ENCODE measurements at places on chromosomes 2 and 18.

DNA sequence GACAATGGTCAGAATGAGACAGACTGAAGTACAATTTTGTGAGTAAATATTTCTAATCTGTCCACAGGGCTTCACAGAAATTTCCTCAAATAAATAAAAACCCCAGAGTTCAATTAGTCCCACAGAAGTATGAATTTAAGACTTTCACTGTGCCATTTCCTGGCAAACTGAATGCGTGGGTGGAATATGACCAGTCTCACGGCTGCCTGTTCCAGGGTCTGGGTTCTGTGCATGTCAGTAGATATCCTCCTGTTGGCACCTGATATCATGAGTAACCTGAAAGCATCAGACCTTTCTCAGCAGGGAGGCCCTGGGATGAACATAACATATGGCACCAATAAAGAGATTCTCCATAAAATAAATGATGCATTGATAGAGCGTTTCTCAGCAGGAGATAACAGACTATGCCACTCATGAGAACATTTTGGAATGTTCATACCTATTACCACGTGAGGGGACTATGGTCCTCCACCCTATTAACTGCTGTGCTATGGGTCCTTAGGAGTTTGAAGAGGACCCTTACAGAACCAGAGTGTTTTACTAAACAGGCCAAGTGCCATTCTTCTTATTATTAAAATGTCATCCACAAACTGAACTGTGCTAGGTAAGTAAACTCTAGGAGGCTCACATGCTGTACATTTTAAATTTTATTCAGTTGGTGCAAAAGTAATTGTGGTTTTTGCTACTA lies 10.6 kb upstream of the MALL start:
- DNase-seq: peak; percentile 40

GRCh38 chr2:95261602-95262001 lies 12.6 kb upstream of the PROM2 start:
- no peak for DNase-seq

- no peak for DNase-seq
These were observed 160.2 kb downstream of the HNMT start for GRCh38 chr2:138124521-138124920.

DNA sequence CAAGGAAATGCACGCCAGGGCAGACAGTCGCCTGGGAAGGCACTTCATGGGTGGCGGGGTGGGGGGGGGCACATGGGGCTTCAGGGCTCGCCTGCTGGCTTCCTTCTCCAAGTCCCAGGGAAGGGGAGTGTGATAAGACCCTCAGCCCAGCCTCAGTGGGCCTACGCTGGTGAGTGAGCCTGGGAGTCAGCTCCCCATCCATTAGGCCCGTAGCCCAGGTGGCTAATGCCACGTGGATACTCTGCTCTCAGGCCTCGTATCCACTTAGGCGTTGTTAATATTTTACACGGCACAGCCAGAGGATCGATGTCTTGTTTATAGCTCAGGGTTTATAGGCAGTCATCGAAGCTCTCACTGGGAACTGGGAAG lies 47.1 kb downstream of the KCNIP3 start:
- DNase-seq: no peak

DNA sequence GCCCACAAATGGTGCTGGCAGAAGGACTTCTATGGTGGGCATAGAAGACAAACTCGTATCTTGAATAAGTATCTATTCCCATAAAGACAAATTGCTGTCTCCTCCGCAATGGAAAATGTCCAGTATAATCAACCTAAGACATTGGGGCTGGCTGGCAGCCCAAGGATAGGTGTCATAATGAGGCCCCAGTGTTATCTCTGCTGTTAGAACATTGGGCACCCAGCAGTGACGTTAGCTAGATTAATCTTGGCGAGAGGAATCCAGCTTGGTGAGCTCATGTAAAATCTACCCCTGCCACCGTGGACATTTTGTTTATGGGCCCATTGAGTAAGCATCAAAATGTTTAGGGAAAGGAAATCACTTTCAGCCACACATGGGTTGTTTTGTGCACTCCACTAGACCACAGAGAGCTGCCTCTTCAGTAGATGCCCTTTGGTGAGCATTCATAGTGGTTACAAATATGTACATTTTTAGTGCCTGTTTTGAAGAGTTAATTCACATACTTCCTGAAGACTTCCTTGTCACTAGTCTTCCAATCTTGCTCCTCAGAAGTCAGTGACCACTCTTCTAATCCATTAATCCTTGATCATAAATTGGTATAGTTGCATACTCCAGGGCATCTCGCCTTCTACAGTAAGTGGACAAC lies 48.2 kb upstream of the KDM3A start:
- no peak for DNase-seq

DNA sequence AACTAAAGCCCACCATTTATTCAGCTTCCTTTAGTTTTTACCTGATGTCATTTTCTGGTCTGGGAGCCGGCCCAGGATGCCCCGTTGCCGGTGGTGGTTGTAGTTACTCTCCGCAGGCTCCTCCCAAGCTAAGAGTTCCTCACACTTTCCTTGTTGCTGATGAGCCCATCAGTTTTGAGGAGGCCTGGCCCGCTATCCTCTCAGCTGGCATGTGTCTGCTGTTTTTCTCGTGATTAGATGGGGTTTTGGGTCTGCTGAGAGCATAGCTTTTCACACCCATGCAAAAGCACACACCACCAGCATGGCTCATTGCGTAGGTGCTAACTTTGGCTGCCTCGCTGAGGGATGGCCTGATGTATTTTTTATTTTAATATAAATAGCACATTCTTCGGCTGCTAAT lies 72.1 kb downstream of the PSMG2 start:
- DNase-seq: no peak

DNA sequence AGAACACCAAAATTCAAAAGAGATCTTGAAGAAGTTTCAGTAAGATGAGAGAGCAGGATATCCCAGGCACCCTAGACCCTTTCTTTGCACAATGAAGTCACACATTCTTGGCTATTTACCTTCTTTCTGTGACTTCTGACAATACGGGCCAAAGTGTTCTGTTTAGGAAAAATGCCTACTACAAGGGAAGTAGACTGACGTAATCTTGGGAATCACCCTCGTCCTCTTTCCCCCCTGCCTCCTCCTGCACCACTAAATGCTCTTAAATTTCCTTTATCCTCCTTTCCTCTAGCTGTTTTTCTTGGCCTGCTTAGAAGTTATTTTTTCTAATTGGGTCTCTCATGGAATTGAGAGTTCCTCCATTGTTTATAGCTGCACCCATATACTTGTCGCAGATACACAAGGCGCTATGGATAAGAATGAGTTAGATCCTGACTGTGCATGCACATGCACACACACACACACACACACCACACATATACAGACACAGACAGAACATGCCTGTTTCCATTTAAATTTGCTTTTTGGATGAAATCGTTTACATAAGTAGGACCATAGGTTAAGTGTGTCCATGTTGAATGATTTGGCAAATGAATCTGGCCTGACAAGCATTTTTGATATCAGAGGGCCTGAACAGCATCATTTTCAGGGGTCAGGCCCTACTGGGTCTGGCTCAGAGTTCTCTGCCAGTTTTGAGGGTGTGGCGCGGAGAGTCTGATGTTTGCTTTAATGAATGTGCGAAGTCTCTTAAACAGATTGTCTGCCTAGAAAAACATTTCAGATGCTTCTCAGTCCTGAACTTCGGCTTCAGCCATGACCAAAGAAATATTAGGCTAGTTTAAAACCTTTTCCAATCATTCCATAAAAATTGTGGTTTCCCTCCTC lies 131.9 kb upstream of the NT5C1B start:
- DNase-seq: no peak

DNA sequence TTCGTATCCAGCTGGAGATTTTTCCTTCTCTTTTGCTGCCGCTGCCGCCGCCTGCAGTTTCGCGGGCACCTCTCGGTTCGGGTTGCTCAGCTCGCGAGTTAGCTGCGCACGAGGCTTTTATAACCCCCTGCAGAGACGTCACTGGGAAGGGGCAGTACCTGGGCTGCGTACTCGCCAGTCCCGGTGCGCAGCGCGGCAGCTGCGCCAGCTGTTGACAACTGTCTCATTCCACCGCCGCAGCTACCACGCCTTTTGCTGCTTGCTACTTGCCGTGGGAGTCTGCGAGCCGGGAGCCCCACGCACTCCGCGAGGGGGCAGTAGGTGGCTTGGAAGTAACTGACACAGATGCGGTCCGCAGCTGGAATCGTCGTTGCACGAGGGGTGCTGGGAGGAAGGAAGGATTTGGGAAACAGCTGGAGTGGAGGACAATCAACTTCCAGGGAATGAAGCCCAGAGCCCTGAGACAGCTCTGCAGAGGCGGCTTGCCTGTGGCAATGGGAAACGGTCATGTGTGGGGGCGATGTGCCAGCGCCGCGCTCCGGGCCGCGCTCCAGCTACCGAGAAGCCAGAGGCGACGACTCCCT lies at the start of gene TACR1:
TACR1 (minus strand) TSS at position 93 of the 584 bp plus-strand sequence. CDS start 586 bp downstream, outside the sequence.
- DNase-seq: peak; percentile 60

DNA sequence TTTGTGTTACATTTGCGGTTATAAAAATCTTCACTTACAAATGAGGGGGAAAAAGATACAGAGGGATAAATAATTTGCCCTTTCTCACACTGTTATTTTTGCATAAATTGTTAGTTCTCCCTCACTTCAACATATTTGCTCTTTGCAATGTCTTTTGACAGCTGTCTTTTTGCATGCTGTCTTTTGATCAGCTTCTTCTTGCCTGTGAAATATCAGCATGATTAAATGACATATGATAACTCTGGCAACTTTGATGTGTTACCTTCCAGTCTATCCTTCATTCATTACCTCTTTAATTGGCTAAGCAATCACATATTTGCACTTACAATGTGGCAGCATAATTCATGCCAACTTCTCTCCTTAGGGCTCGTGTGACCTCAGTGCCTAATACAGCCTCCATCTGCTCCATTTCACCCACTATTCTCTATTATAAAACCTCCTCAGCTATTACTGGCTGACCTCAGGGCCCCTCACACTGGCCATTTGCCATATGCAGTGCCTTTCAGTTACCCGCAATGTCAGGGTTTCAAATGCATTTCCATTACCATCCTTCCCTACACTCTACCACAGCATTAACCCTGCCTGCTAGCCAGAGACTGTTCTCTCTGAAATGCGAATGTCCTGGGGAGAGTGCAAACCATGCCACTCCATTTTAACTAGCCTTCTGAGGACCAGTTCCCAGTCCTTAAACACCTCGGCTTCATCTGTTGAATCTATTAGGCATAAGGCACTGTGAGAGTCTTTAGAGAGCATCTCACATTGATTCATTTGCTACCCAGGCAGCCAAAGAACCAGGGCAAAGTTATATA lies 1056.6 kb upstream of the CHAC2 start:
- DNase-seq: no peak

GRCh38 chr18:70022636-70023035 lies 75.0 kb upstream of the CD226 start:
- DNase-seq: no peak

DNA sequence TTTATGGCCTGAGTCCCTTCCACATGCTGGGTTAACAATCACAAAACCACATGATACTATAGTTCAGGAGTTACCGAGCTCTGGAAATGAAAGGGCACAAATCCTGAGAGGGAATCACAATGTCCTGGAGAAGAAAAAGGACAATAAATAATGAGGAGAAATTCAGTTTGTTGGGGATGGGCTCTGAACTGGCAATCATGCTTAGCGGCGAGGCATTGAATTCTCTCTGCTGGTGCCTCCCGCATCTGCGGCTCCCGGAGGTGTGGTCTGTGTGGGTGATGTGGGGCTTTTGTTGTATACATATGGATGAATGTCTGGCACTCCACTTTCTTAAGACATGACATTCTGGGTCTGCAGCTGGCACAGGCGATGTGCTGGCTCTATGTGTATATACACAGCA lies 46.1 kb downstream of the NRP2 start:
- DNase-seq: no peak

- no peak for DNase-seq
These were observed 54.3 kb upstream of the PKDCC start for GRCh38 chr2:41993435-41993925.

DNA sequence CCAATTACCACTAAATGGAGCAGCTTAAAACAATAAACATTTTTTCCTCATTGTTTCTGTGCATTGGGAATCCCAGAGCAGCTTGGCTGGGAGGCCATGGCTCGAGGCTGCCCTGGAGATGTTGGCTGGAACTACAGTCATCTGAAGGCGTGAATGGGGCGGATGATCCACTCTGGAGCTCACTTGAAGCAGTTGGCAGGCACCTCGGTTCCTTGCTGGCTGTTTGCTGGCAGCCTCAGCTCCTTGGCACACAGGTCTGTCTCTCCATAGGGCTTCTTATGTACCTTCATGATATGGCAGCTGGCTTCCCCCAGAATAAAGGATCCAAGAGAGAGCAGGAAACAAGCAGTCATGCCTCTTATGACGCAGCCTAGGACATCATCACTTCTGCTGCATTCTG lies 227.0 kb upstream of the COPS8 start:
- no peak for DNase-seq

GRCh38 chr18:79516441-79516931 lies 120.8 kb downstream of the NFATC1 start:
- DNase-seq: no peak

- peak; percentile 69 for DNase-seq
These were observed 17.5 kb upstream of the ILKAP start for GRCh38 chr2:238220892-238221521.

- no peak for DNase-seq
These were observed 14.2 kb downstream of the IL18RAP start for GRCh38 chr2:102437122-102437521.

DNA sequence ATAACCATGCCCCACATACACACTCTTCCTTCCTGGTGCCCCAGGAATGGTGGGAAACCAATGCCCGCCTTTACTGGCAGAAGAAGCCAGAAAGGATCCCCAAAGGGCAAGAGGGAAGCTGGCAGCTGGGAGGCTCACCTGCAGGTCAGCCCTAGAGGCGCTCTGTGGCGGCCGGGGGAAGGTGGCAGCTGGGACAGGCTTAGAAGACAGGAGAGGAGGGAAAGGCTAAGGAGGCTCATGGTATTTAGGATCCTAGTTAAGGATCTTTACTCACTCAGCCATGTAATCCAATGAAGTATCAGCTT lies 23.8 kb downstream of the ADRA2B start:
- DNase-seq: no peak

GRCh38 chr2:102806250-102806837 lies 44.5 kb downstream of the TMEM182 start:
- peak; percentile 63 for DNase-seq

- DNase-seq: no peak
These were observed 2.4 kb upstream of the IMPA2 start for GRCh38 chr18:11978956-11979355.

- DNase-seq: no peak
These were observed 260.2 kb downstream of the NBAS start for GRCh38 chr2:15300624-15301573.

GRCh38 chr18:78655921-78656320 lies 323.7 kb upstream of the SALL3 start:
- no peak for DNase-seq

- no peak for DNase-seq
These were observed 488.7 kb downstream of the THSD7B start for GRCh38 chr2:137254052-137254451.

All from LHCN-M2 (cell line).